ENCODE measurements at places on chromosomes 3 and 15.
A peak's percentile ranks its signal among the peaks of the same experiment; 100 is the strongest.

DNA sequence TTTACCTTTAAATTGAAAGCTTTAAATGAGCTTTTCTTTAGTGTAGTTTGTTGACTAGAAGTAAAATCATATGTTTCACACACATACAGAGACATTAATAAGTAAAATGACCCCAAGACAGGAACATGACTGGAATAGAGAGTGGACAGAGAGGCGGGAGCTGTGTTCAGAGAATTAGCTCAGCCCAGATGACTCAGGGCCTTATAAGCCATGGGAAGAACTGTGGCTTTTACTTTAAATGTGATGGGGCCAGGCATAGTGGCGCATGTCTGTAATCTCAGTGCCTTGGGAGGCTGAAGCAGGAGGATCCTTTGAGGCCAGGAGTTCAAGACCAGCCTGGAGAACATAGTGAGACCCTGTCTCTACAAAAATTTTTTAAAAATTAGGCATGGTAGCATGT is 26.7 kb downstream of the SACM1L start:
- DNase-seq, result no peak

- no peak for DNase-seq
Observed at GRCh38 chr3:136194409-136195257, 1.5 kb downstream of the MSL2 start.

- no peak for DNase-seq
Observed at GRCh38 chr3:59531994-59532393, 482.2 kb upstream of the CFAP20DC start.

GRCh38 chr3:95476534-95476933 is 1337.9 kb upstream of the EPHA6 start:
- no peak for DNase-seq

- no peak for DNase-seq
Observed at GRCh38 chr3:175073219-175073905, 214.2 kb downstream of the NAALADL2 start.

DNA sequence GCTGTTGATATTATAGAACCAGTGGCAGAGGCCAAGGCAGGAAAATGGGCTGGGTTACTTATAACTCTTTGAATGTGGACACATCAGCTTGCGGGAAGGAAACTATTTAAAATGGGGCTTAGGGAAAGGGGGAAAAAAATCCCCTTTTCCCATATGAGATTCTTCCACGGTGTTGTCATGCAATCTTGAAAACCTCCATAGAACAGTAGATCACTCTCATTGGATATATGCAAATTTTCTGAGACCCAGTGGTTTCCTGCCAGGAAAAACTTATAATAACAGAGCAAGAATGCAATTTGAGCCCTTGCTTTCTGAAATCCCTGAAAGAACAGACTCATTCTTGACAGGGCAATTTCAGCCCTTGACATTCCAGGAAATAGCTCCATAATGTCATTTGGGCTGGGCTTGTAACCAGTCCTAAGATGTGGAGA is 31.1 kb downstream of the TMEM212 start:
- DNase-seq, result peak; percentile 93

DNA sequence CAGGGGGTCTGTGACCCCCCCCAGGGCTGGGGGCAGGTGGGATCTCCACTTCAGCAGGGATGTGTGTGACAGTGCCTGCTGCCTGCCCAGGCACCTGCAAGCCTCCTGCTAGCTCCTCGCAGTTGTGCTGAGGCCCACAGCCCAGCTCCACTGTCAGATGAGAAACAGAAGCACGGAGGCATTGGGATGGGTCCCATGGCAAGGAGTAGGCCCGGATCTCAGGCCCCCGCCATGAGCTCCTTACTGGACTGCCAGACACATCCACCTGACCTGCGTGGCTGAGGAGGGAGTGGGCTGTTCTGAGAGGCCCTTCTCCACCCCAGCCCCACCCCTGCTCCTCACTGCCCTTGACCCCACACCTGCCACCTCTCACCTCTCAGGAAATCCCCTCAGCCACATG is 18.2 kb upstream of the SKOR1 start:
- no peak for DNase-seq

DNA sequence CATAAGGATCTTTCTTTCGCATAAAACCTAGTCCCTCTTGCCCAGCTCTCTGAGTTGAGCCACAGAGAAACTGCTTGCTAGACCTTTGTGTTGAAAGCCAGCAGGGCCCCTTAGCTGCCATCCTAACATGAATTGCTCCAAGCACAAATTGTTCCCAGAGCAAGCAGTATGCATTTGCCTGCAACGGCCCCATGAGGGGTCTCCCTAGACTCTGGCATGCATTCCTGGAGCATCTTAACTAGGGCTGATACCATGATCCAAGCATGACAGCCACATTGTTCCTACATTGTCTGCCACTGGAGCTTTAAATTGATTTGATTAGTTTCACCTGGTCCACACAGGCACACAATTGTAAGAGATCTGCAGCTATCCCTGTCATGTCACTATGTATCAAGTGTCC is 428.1 kb downstream of the TAFA4 start:
- DNase-seq, result no peak
